CD4-positive, CD25-positive, alpha-beta regulatory T cell (primary cell): ENCODE measurements at places on chromosomes 12 and 14. TPM values are rescaled to one million over a fixed set of nuclear protein-coding genes. Genes with fewer than 3 reads are reported as not detected.
A peak's percentile ranks its signal among the peaks of the same experiment; 100 is the strongest.

- peak; percentile 58 for DNase-seq
These were observed 3.2 kb downstream of the CRIP2 start for GRCh38 chr14:105477660-105478397.

GRCh38 chr12:82972624-82973023, 285.9 kb downstream of the TMTC2 start:
- no peak for DNase-seq

The DPPA3 gene
- total RNA-seq, result not detected

- DNase-seq, result no peak
These were observed 122.2 kb upstream of the IGF1 start for GRCh38 chr12:102602521-102602920.

DNA sequence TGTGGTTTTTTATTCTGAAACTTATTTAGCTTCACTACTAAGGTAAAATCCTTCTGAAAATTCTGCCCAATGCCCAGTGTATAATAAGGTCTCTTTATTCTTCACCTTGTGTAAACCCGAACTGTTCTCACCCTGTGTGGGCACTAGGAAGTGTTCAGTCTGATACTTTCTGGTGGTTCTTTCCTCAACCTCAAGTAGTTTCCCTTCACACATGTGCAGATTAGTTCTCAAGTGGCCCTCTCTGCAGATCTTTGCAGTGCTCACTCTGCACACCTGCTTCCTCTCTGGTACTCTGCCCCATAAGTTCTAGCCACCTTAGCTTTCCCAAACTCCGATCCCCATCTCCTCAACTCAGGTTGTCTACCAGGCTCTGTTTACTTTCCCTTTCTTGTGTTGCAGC, 61.6 kb downstream of the RAD51B start:
- DNase-seq, result no peak

DNA sequence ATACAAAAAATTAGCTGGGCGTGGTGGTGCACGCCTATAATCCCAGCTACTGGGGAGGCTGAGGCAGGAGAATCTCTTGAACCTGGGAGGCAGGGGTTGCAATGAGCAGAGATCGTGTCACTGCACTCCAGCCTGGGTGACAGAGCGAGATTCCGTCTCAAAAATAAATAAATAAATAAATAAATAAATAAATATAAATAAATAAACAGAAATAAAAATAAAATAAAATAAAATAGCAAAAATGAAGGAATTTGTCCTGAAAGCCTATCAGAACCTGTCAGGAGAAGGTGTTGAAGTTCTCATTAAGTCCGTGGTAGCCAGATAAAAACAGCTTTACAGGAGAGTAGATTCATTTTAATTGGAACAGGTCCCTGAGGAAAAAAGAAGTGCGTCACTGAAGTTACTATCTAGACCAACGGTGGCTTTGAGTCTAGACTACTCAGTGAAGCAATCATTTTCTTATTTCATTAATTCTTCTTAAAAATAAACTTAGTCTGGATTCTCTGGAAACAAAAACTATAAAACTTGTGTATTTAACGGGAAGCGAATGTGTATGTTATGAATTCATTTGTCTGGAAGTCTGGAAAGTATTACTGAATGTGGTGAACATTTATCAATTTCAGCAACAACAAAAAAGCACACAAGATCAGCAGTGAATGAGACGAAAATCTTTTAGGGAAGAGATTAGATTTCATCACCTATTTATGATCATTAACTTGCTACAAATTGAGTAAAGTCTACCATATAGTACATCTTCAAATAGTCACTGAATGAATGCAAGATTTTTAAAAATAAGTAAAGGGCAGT, 248.5 kb upstream of the PDE3A start:
- DNase-seq, result no peak

DNA sequence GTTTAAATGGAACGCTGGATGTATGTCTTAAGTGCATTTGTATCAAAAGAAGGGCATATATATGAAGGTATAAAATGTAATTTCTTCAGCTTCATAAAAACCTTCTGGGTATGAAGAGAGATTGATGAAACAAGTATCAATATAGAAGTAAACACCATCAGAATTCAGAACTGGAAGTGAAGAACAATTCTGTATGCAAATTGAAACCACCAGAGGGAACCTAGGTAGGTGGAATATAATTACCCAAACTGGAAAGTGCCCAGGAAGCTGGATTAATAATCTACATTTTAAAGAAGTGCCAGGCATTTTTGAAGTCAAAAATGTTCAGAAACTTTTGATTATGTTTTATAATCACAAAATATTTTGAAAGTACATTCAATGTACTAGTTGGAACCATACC, 336.2 kb upstream of the GARIN6 start:
- DNase-seq, result no peak

The SIX1 gene
- total RNA-seq, result not detected

GRCh38 chr12:93302331-93303229, 75.1 kb upstream of the NUDT4 start:
- DNase-seq, result no peak

DNA sequence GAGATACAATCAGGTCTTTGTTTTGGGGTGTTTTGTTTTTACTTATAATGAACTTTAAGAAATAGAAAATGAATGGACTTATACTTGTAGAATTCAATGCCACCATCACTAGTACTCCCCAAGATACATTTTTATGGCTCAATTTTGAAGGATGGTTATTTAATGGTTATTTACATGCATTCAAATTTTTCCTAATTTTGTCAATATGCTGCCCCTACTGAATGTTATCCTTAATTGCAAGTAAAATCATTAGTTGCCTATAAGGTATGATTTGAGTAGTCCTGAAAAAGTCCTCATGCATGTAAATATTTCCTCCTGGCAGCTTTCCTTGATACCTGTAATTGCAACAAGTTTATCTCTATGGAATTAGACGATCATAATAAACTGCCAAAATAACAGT, 391.2 kb downstream of the BCAT1 start:
- no peak for DNase-seq

DNA sequence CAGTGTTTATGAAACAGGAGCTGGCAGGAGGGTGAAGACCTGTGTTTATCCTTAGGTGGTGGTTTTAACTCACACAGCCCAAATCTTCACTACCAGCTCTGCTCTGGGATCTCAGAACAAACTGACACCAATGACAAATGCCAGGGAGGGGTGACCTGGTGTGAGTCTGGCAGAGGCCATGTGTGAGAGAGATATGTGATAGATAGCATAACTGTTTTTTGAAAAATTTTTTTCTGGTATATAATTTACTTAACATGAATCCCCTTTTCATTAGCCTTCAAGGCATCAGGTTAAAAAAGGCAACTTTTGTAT, 51.5 kb downstream of the SLC38A4 start:
- no peak for DNase-seq
